ENCODE measurements at places on chromosomes 12 and 14. TPM values are rescaled to one million over a fixed set of nuclear protein-coding genes. Genes with fewer than 3 reads are reported as not detected.

DNA sequence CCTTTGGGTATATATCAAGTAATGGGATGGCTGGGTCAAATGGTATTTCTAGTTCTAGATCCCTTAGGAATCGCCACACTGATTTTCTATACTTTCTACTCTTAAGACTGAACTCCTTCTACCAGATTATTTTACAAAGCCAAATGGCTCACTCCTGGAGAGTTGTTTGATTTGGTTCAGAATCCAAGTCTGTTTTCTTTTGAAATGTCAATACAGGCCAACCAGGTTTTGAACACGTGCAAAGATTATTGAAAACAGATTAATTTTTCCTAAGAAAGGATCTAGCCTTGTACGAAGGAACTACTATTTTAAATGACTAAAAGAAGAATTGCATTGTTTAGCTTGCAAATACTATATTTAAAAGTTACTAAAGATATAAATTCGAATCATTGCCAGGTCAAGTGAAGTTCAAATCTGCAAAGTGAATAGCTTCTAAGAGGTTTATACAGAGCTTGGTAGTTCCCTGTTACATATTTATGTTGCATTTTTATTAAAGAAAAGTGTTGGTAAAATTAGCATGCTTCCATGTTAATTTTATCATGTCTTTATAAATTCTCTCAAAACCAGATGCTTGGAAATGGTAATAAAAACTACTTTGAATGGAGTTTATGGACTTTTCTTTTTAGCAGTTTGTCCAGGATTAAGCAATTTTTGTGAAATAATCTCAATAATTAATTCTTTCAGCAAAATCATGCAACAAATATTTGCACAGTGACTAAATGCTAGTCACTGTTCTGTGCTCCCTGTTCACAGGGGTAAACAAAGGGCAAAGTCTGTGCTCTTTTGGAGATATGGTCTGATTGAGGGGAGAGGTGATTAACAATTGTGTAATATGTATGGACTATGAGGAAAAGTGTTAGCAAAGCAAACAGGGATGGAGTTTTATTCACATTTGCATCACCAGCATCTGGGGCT is 38.9 kb downstream of the GPR65 start:
- DNase-seq = no peak

DNA sequence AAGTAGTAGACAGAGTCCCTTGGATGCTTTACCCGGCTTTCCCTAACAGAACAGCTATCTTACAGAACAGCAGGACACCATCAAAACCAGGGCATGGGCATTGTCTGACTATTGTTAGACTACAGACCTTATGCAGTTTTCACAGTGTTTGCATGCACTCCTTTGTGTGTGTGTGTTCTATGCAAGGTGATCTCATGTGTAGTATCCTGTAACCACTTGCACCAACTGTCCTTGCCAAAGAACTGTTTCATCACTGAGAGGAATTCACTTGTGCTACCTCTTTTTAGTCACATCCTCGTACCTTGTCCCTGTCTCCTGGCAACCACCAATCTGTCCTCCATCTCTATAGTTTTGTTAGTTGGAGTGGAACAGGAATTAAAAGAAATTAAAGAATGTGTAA is 183.6 kb upstream of the PZP start:
- no peak for DNase-seq

DNA sequence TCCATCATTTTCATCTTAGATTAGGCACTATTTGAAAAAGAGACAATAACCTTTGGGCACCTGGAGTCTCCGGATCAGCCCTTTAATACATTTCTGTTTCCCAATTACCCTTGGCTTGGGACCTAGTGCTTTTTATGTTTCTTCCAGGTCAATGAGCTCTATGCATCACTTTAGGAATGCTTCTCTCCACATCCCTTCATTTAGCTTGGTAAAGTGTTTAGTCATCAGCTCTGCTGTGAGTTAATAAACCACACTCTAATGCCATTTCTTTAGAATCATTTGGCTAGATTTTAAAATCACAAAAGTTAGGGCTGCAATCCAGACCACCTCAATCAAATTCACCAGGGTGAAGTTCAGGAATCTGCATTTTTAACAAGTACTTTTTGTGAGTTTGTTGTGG is 41.7 kb downstream of the RASSF9 start:
- DNase-seq = no peak

GRCh38 chr14:89673512-89674225 is 256.6 kb upstream of the FOXN3 start:
- DNase-seq = no peak

- no peak for DNase-seq
Observed at GRCh38 chr14:67428501-67429031, 16.6 kb upstream of the PLEK2 start.

- DNase-seq = no peak
Observed at GRCh38 chr12:75239987-75240386, 30.3 kb upstream of the KCNC2 start.

FGF6 gene
- total RNA-seq = not detected

SALL2 gene
- total RNA-seq = 3.1 TPM

LGR5 gene
- total RNA-seq = not detected

SLC2A3 gene
- 8.8 TPM for total RNA-seq

AMN gene
- not detected for total RNA-seq

Measured in Right ventricle myocardium superior (tissue), 1 donor.